ENCODE measurements at places on chromosomes 6 and 20.

DNA sequence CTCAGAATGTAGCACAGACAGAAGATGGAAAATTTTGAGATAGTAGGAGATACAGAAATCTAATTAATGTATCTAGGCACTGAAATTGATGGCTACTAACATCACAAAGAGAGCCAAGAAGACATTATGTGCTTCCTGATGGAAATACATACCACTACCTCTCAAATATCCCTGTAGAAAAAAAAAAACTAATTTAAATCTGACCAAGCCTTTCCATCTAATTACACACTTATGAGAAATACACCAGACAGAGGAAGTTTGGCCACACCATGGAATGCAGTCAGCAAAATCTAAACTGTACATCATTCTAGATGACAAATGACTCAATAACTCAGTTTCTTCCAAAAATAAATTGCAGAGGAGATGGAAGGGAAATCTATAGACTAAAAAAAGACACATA is 18.9 kb downstream of the VPS52 start:
- DNase-seq, result no peak

DNA sequence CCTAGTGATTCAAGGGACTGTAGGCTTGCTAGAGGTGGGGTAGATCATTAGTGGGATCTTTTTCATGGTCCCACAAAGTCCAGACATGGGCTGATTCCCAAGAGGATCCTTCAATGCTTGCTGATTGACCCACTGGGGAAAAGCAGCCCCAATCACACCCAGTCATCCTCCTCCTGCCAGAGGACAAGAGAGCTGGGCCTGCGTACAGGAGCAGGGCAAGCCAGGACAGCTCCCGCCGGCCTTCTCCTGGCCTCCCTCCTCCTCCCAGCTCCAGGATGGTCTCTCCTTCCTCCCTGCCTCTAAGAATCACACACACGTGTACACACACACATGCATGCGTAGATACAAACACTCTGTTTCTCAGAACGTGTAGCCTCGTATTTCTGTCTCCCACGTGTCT is 27.0 kb downstream of the KCNK15 start:
- no peak for DNase-seq

DNA sequence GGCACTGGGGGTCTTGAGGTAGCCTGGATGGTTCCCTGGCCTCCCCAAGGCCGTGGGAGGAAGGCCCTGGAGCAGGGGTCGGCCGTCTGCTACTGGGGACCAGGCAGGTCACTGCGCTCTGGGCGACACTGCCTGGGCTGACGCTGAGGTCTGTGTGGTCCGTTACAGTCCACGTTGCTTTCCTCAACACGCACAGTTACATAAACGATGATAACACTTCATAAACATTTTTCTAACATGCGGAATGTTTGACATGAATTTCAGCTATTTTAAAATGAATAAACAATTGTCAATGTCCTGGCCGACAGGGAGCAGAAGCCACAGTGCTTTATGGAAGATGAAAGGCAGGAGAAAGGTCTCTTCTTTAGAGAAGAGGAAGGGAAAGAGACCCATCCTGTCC is 10.2 kb upstream of the RBBP8NL start:
- no peak for DNase-seq

DNA sequence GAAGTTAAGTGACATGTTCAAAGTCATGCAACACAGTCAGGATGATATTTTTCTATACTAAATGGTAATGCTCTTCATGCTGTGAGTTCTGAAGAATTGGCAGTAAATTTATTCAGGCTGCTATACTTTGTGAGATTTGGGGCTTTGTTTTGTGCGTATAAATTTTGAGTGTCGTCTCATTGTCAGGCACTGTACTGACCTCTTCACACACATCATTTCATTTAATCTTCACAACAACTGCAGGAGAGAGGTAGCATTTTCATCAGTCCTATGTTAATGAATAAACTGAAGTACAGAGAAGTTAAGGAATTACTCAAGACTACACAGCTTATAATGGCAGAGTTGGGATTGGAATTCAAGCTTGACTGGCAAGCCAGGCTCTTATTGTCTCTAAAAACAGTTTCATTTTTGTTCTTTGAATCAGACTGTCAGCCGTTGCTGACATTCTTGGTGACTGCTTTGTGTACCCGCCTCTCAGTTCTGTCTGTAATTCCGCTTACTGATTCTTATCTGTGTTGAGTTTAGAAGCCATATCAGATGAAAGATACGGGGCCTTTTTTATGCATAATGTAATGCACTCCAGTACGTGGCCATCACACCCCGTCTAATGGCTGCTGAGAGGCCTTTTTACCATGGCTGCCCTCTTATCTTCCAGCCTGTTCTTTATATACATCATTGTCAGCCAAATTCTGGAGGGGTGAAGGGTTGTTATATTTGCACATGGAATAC is 274.9 kb downstream of the UTRN start:
- DNase-seq, result peak; percentile 48

DNA sequence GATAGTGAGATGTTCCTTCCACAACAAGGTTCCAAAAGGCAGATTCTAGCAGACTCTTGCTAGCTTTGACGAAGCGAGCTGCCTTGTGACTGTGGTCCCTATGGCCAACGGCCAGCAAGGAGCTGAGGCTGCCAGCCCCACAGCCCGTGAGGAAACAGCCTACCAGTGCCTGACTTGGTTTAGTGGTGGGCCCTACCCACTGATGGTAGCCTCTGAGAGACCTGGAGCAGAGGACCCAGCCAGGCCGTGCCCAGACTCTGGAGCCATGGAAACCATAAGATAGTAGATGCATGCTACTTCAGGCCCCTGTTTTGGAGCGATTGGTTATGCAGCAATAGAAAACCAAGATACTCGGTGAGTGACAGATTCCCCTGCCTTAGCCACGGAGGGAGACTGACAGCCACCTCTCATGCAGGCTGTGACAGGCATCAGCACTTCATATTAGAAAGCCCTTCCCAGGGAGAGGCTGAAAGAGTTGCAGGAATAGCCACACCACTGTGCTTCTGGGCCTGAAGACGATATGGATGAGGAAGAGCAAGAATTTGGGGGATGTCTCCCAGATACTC is 19.2 kb downstream of the PSMG4 start:
- DNase-seq, result no peak

DNA sequence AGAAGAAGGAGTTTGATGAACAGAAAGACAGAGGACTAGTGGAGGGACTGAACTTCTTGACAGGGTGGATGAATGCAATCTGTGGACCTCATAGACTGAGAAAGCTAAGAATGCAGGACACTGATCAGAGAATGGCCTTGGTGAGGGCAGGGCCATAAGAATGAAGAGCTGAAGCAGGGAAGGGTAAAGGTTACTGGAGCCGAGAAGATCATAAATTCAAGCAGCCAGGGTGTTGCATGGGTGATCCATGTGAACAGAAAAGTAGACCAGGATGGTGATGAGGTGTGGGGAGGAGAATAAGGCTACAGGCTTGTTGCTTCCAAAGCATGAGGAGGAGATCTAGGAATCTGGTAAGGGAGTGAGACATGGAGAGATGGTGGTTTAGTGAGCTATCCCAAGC is 295.9 kb downstream of the ADGB start:
- DNase-seq, result no peak

DNA sequence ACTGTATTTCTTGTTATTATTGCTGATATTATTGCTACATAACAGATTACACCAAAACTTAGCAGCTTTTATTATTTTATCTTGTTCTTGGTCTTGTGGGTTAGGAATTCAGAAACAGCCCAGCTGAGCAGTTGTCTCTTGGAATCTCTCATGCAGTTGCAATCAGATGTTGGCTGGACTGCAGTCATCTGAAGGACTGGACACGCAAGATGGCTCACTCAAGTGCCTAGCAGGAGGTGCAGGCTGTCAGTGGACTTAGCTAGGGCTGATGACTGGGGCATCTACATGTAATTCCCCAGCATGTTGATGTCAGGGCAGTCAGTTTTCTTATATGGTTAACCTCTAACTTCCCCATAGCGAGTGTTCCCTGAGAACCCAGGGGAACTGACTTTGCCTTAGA is 128.6 kb upstream of the PLCB4 start:
- no peak for DNase-seq
